ENCODE measurements at places on chromosomes 11 and 22. TPM values are rescaled to one million over a fixed set of nuclear protein-coding genes. Genes with fewer than 3 reads are reported as not detected.

DNA sequence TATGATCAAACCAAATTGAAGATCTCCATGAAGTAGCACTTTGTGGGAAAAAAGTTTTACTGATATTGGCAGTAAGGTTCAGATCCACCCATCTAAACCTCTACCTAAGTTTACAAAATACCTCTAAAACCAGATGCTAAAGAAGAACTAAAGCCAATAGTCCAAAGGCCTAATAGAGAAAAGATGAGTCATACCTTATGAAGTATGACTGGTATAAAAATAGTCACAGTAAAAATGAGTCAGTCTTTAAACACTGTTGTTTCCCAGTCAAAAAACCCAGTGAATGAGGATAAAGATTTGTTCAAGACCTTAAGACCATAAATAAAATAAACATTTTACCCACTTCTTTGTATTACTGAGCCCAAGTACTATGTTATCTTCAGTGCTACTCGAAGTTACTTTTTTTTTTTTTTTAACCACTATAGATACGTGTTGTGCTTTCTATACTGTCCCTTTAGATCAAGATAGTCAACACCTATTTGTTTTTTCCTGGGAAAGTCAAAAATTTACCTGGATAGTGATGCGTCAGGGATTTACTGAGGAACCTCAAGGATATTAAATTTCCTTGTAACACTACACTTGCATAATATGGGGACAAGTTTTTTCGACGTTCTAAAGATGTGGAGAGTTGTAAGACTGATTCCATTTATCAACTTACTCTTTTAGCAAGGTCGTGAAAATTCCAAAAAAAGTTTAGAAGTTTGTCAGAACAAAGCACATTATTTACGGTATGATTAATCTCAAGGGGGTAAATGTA, 87.3 kb downstream of the CCDC73 start:
- no peak for DNase-seq

Gene APOL5
- total RNA-seq = not detected

DNA sequence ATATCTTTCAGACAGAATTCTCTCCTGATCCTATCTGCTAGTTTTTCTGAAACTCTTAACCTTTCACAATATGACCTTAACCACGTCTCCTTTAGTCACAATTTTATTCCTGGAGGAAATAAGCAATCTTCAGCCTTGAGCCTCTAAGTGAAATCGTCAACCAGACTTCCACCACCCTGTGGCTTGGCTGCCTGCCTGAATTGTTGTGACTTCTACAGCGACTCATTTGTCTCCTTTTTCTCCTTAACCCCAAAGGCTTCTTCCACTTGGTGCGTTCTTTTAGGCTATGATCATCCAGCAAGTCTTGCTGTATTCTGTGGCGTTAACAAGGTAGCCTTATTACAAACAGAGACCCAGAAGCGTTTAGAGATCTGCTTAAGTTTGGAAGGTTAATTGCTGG, 535.1 kb upstream of the ARHGAP42 start:
- DNase-seq = no peak

DNA sequence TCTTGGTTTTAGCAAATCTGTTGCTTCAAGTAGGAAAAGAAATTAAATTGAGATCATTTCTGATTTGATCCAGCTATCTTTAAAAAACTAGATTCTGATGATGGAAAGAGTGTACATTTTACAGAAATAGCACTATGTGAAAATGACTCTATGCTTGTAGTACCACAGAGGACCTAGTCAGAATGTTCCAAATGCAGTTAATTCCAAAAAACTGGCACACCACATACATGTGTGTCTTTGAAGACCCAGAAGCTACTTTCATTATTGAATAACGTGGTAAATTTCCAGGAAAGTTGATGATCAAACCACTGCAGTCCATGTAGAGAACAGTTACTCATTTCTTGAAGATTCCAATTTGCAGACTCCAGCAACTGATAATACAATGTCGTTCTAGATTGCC, 3.8 kb downstream of the ELMOD1 start:
- no peak for DNase-seq

GRCh38 chr11:1074244-1075221, at the start of gene MUC2:
Gene MUC2 (plus strand): TSS chr11:1074874.
- DNase-seq = no peak

DNA sequence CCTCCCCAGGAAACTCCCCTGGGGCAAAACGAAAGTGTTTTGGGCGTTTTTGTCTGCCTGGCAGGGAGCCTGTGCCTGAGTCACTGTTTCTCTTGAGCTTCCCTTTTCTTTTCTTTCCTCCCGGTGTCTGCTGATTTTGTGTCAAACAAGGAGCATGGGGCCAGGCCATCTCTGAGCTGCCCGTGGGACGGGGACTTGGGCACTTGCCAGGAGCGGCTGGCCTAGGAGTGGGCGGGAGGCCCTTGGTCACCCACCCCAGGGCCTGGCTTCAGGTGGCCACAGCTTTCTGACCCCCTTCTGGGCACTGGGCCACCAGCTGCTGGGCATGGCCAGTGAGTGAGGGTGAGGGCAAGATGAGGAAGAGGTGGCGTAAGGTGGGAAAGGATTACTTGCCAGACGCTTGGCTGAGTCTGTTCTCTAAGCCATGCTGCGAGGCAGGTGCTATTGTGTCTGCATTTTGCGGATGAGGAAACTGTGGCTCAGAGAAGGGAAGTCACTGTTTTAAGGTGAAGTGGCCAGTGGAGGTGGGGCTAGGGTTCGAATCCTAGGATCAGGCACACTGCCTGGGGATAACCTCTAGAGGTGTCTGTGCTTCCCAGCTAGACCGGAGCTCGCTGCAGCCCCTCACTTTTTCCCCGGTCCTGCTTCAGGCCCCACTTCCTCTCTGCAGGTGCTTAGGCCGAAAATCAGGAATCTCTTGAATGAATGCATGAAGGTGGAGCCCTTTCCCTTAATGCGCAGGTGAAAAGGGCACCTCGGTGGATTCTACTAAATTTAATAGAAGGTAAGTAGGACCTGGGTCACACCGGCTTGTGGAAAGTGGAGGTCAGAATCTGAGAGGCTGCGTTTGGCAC, 7.8 kb upstream of the NFAM1 start:
- DNase-seq = no peak

- DNase-seq = no peak
Measured at GRCh38 chr22:44885806-44886360, 123.9 kb downstream of the PHF21B start.

Gene TTC36
- 0.30 TPM for total RNA-seq

GRCh38 chr11:133947321-133947756, 9.4 kb downstream of the IGSF9B start:
- DNase-seq = peak; percentile 81

GRCh38 chr22:17119481-17120202, 1.5 kb downstream of the TMEM121B start:
- DNase-seq = no peak

DNA sequence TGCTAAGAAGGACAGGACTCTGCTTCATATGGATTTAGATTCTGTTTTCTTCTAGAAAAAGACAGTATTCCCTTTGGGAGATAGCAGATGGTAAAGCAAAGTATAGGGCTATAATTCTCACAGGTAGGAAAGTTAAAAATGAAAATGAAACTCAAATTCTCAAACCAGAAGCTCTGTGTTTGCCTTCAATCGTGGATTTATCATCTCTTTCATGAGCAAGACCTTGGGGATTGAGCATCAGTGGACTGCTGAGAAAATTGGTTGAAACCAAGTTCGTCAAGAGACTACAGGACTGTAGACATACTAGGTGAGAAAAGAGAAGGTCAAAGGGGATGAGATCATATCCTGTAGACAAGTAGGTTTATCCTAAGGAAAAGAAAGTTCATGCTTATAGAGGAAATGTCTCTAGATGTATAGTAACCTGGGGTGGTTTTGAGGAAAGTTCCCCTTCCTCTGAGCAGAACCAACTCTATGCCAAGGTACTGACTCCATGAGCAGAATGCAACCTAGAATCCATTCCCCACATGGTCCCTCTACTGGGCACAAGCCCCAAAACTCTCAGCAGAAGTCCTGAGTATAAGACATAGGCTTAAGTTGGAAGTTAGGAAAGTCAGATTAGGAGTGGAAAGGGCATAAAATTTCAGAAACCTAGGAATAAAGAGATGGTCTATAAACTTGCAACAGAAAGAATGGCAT, 46.5 kb downstream of the SLC5A12 start:
- no peak for DNase-seq

Gene SYCE3
- not detected for total RNA-seq
